ENCODE measurements at places on chromosomes 3 and 15.

DNA sequence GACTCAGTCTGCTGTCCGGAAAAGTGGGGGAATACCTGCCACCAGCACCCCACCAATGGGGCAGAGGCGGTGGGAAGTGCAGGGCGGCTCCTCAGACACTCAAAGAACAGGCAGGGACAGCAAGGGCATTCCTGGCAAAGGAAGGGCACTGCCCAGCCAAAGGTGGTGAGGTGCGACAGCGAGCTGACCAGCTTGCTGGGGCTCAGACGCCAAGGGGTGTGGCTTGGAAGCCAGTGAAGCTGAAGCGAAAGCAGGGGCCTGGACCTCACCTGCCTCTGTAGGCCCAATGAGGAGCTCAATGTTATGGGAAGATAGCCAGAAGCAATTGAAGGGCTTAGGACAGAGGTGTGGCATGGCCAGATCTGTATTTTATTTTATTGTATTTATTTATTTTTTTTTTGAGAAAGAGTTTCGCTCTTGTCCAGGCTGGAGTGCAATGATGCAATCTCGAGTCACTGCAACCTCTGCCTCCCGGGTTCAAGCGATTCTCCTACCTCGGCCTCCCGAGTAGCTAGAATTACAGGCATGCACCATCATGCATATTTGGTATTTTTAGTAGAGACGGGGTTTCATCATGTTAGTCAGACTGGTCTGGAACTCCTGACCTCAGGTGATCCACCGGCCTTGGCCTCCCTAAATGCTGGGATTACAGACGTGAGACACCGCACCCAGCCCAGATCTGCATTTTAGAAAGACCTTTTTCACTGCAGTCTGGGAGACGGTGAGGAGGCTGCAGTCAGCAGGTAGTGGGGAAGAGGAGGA is 4.4 kb upstream of the LMAN1L start:
- DNase-seq = peak; percentile 45

DNA sequence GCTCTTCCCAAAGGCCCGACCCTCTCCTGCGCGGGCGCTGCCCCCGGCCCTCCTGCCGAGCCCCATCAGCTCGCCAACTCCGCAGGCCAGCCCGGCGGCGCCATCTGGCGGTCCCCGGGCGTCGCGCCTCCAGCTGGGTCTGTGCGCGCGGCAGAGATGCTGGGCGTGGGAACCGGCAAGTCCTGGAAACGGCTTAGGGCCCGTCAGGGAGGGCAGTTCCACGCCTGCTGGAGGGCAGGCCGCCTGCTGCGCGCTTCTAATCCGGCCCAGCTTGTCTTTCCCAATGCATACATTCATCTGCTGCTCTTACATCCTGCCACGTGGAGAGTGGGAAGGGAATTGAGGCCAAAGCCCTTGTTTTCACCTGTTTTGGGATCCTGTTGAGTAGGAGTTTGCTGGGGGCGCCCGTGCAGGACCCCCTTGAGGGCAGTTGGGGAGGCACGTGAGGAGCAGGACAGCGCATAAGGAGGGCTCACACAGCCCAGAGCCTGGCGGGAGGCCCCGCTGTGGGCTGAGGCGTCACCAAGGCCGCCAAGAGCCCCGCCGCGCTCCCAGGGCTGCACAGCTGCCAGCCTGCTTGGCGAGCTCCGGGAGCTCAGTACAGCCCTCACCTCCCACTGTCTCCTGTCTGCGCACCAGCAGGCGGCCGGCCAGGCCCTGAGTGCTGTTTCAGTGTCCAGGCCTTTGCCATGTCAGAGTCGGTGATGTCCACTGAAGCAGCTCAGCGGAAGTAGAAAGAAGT is 165.6 kb downstream of the NSMCE3 start:
- DNase-seq = peak; percentile 61

DNA sequence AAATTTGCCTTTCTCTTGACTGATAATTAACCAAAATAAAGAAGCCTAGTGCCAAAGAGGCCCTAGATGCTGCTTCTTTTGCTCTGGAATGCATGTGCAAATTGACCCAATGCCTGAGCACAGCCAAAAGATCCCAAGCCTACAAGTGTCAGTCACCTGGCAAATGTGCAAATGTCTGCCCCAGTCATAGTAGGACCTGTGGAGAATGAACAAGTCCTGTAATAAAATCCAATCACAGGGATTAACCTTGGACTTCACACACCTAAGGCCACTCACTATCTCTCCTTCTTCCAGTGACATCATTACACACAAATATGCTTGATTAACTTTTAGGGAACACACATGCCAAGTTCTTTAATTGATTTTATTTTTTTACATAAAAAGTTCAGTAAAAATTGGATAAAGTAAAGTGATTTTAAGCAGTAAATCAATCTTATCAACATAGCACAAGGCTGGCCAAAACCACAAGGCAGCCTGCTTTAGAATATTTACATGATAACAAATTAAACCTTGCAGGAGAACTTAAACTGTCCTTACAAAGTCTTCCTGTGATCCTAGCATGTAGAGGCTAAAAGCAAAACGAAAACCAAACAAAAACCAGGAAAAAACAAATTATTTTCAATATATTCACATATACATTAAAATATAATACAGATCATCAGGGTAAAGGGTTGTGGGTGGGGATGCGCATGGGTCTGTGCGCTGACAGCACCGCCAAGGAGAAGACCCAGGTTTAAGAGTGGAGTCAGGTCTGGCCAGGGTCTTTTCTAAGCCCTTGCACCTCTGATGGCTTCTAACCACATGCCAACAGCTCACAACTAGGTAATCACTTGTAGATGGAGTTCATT is 36.8 kb downstream of the NBEAL2 start:
- DNase-seq = no peak

GRCh38 chr3:157132936-157133335 is 27.0 kb downstream of the CCNL1 start:
- no peak for DNase-seq

GRCh38 chr15:67968966-67969365 is 85.1 kb upstream of the PIAS1 start:
- DNase-seq = no peak

DNA sequence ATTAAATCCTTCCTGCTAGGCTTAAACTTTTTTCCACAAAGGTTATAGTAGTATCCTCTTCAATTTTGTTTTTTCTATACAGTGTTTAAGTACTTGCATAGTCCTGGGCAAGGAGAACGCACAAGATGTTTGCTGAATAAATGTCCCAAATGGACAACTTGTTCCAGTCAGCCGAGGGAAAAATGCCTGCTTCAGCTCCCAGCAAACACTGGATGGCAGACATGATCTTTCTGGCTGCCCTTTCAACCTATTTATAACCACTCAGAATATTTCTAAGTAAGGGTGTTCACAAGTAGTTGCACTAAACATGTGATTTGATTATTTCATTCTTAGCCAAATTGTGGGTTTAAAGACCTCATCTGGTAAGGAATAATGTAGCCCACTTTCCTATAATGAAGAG is 29.8 kb downstream of the GNB4 start:
- peak; percentile 46 for DNase-seq

DNA sequence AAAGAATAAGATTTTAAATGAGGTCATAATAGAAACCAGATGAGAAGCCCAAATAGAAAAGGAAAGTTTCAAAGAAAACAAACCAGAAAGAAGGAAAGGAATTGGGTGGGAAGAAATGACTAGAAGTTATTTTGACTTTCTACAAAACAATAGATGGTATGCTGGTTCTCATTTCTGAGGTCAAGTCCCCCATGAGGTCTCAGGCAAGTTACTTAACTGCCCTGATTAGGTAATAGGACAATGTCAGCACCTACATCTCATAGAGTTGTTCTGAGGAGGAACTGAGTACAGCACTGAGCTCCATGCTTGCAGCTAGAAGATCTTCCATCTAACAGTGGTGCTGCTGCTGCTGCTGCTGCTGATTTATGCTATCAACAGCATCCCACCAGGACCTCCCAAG is 185.9 kb downstream of the ERC2 start:
- DNase-seq = no peak

DNA sequence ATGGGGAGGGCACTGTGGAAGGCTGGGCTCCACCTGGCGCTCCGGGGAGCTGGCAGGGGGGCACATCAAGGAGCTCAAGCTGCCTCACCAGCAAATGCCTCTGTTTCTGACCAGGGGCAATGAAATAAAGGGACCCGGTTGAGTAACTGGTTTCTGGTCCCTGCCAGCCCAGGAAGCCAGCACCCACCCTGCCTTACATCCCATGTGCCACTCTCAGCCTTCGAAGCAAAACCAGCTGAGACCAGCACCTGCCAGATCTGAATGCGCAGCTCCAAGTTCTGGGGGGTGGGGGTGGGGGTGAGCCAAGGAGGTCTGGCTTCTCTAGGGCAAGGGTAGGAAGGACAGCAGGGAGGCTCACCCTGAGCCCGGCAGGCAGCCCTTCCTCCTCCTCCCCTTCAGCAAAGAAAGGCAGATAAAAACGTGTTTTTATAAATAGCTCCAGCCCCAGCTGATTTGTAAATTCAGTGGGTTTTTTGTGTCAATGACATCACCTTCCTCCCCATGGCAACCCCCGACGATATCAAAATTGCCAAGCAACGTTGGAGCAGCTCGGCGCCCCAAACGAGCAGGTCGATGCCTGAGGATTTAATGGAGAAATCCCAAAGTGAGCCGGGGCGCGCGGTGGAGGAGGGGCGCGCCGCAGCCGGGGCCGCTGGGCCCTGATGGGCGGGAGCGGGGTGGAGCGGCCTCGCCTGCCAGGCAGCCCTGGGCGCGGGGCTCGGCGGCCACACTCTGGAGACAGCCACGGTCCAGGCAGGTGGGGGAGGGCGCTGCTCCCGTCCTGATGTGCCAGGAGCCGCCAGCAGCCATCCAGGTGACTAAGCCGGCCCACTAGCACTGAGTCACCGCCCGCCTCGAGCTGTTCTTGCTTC is at the start of gene PAK6:
PAK6 (plus strand) TSS at position 532 of the 872 bp plus-strand sequence. CDS start 25,723 bp downstream, outside the sequence.
- peak; percentile 60 for DNase-seq

GRCh38 chr15:46955576-46955975 is 761.7 kb upstream of the SEMA6D start:
- no peak for DNase-seq

- no peak for DNase-seq
Observed at GRCh38 chr3:188391592-188391991, 237.6 kb downstream of the LPP start.

- DNase-seq = no peak
Observed at GRCh38 chr3:138867996-138868395, 33.3 kb upstream of the PIK3CB start.

DNA sequence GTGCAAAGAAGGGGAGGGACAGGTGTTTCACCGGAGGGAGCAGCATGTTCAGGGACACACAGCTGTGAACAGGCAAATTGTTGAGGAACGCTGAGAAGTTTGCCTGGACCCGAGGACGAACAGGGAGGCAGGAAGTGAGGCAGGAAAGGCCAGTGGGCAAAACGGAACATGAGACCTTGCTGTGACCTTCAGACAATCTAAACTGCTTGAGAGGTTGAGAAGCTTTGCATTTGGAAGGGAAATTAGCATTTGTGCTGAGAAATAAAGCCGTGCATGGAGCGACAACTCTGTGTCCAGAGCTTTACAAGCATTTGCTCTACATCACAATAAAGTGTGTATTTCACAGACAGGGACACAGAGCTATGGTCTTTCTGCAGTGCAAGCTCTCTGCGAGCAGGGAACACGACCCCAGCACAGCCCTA is 47.9 kb downstream of the CDC25A start:
- no peak for DNase-seq

DNA sequence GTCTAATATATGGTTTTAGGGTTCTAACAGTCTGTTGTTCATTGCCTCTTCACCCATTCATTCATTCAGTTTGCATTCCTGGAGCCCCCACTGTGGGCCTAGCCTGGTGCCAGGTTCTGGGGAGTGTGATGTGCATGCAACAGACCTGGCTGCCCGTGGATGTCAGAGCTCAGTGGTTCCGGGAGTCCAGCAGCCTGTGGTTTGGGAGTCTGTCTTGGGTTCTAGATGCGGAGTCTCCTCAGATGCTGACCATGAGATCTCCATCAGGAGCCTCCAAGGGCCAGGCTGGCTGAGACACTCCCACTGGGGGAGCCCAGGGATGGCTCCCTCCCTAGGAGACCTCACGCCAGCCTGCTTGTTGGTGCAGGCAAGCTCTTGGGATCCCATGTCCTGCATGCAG is 92.1 kb upstream of the SEC13 start:
- no peak for DNase-seq

DNA sequence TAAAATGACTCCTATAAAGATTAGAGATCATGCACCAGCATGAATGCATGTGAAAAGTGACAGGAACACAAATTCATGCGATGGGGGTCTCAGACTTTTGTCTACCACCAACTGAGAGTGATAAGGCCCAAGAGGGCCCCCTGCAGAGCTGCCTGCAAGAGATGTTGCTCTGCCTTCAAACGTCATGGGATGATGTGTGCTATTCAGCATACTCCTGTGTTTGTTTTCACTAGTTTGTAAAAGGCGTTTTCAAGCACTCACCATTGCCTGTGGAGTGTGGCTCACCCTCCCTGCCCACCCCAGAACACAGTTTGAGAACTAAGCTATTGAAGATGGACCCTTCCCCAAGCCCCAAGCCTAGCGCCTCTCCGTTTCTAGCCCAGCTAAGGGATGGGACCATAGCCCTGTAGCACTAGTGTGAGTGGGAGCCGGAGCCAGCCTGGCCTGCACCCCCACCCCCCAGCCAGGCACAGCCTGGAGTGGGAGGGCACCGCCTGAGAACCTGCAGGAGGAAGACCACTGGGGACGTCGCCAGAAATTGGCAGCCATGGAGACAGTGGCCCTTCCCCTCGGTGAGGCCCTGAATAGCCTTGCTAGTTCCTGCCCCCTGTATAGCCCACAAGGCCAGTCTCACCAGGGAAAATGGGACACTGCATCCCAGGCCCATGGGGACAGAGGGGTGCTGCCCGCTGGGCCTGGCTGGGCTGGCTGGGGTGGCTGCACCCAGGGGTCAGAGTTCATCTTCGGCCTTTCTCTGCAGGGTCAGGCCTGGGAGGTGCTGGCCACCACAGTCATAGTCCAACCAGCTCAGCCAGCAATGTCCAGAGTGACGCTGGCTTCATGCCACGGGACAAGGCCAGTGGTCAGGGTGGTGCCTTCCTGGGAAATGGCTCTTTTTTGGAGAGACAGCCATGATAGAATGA is 22.6 kb upstream of the KLF13 start:
- DNase-seq = no peak

DNA sequence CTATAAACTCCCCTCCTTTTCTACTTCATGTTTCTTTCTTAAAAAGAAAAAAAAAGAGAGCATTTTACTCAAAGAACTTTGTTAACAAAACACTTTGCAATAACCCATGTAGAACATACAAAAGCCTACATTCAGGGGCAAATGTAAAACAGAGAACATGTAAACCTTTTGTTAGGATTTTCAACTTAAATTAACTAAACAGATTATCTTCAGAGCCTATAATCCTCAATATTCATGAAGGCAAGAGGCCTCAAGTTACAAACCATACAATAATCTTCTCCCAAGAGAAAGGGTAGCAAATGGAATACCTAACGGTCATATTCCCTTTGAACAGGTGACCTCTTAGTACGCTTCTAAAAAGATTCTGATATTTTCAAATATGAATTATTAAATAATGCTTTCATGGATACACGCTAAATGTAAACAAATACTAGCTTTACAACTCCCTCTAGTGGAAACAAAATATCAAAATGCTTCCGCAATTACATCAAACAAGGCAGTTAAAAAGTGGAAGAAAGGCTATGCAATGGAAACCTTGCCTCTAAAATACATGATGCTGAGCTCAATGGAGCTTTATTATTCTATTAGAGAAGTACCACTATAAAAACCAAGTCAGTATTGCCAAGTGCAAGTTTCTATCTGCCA is 9.9 kb downstream of the CEP152 start:
- no peak for DNase-seq
